ENCODE measurements at places on chromosomes 5 and 9.

- DNase-seq = no peak
Observed at GRCh38 chr5:155129513-155129880, 115.9 kb downstream of the KIF4B start.

- no peak for DNase-seq
Observed at GRCh38 chr5:142156839-142157463, 48.4 kb downstream of the NDFIP1 start.

DNA sequence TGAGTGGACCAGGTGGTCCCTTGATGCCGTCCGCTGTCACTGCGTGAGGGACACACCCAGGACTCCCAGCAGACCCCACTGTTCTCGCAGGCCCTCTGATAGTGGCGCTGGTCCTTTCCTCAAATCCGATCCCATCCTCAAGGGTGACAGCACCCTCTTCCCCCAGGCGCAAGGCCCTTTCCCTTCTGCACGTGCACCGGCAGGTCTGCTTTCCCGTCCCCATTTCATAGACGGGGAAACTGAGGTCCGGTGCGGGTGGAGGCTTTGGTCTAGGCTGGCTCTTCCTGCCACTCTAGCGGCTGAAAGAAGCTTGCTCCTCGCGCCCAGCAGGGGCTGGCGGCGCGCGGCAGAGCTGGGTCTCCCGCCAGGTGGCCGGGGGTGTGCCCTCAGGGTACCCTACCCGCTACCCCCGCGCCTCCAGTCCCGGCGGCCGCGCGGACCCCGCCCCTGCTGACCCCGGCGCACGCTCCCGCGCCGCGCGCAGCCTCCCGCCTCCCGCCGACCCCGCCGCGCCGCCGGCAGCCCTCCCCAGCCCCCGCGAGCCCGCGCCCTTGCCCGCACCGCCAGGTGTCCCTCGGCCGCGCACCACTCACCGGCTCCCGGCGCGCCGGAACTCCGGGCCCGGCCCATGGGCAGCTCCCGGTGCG is 453 bp downstream of the RASGEF1C start:
- no peak for DNase-seq

GRCh38 chr9:104256696-104257062 is 162.6 kb downstream of the SMC2 start:
- no peak for DNase-seq

DNA sequence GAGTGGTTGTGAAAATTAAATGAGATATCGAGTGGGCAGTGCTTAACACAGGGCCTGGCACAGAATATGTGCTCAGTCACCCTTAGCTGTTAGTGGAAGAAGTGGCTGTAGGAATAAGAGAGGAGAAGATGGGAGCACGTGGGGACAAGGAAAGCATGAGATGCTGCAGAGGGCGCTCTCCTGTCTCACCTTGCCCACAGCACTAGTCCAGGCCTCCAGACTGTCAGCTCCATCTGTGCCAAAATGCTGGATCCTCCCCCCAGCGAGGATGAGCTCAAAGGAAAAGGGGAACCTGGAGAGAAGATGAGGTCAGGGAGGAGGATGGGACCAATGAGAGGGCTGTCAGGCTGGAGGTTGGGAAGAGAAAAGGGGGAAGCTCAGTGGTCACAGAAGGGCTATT is 12.5 kb downstream of the ARAP3 start:
- no peak for DNase-seq

- no peak for DNase-seq
Observed at GRCh38 chr9:13410566-13411031, 131.1 kb upstream of the MPDZ start.

Measured in nucleus accumbens (tissue), 56 donors.